A172 (cell line): ENCODE measurements at places on chromosomes 16 and 17. TPM values are rescaled to one million over a fixed set of nuclear protein-coding genes. Genes with fewer than 3 reads are reported as not detected.

PRRT2 gene
- 3.3 and 7.4 TPM in 2 replicates for total RNA-seq

DNA sequence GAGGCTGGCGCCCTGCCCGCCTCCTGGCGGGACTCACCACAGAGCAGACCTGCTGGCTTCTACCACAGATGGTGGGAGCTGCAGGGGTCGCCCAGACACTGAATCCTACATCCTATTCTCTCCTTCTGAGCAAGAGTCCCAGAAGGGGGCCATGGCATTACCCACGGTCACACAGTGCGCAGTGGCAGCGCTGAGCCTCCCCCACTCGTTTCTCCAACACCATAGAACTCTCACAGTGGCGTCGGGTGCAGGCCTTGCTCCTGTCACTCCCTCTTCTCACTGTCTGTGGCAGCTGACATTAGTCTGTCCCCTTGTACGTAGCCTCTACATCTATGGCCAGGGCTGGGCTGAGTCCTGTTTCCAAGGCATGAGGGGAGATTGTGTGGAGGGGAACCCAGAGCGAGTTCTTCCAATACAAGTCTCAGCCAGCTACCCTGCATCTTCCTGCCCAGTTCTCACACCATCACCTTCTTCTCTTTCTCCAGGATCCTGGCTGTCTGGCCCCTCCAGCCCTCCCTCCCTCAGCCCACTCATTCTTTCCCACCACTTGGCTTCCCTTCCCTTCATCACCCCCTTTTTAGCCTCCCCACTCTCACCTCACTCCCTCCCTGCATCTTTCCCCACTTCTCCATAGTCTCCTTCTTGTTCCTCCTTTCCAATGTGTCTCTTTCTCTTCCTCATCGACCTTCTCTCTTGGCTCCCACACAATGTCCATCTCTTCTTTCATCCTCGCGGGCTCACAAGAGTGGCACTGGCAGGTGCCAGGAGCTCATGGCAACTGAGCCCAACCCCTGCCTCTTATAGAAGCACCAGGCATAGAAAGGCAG is 5.9 kb downstream of the UBTF start:
- no peak for DNase-seq

PPP1R27 gene
- not detected in 2 replicates for total RNA-seq

DNA sequence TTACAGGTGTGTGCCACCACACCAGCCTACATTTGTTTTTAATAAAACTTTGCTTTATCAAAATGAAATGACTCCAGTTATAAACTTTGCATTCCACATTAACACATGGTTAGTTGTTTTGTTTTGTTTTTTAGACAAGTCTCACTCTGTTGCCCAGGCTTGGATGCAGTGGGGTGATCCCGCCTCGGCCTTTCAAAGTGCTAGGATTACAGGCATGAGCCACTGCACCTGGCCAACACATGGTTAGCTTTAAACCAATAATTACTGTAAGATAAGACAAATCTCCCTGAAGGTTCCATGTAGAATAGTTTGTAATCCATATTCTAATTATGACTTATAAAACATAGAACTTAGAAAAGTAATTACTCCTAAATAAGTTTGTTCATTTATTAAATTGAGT is 89.8 kb upstream of the MED13 start:
- no peak for DNase-seq

- DNase-seq: peak; percentile 58
These were observed 4.3 kb downstream of the HOXB6 start for GRCh38 chr17:48600244-48601098.

SEPTIN12 gene
- not detected in 2 replicates for total RNA-seq

- DNase-seq: no peak
These were observed 47.1 kb upstream of the STH start for GRCh38 chr17:45951941-45952340.

HS3ST3B1 gene
- 14.2 and 20.8 TPM in 2 replicates for total RNA-seq

TBC1D3 gene
- not detected in 2 replicates for total RNA-seq
